Activated B cell treated with CpG ODN at 0.5 μM for 24 hours (primary cell): ENCODE measurements at places on chromosomes 7 and 10.

- no peak for DNase-seq
These were observed 391.8 kb downstream of the CALN1 start for GRCh38 chr7:72020311-72020710.

DNA sequence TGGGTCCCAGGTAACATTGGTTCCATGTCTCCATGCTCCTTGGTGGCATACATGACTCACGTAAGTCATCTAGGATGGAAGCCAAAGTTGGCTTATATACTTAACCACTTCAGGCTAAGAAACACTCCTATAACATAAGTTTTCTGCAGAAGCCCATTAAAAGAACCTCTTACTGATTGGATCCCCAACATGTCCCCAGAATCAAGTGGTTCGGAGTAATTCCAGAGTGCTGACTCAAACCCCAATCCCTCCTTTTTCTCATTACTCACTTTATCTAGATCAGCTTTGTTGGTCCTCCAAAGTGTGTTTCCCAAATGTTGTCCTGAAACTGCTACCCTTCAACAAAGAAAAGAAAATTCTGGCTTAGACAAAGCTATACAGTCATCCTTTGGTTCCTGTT lies 10.1 kb upstream of the ATOH7 start:
- DNase-seq, result no peak

- no peak for DNase-seq
These were observed 489.1 kb upstream of the CELF2 start for GRCh38 chr10:10528563-10528910.

DNA sequence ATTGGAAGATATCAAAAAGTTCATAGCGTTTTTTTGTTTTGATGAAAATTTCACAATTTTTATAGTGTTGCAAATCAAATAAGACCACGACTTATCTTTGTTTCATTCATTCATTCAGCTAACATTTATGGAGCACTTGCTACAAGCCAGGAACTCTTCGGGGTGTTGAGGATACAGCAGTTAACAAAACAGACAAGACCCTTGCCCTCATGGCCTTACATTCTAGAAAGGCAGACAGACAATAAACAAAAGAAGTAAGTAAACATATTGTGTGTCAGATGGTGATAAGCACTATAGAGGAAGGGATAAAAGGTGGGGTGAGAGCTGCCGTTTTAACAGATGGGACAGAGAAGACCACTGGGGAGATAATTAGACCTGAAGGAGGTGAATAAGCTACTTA lies 41.6 kb upstream of the GSAP start:
- DNase-seq, result no peak

DNA sequence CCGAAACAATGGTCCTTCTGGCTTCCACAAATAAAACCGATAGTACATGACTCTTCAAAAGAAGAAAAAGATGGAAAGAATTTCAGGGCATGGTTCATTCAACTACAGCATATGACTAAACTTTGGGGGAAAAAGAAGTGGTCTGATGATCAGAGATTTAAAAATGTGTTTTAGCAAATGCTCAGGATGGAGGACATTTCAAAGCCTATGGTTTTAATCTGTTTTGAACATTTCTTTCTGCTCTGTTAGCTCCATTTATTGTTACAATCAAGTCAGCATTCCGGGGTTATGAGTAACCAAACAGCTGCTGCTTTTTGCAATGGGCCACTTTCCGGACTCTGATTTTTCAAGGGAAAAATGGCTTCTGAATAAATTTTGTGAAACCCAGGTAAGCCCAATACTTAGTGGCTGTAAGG lies 142.4 kb downstream of the CUBN start:
- no peak for DNase-seq

GRCh38 chr7:117470777-117471176 lies 9.0 kb upstream of the CFTR start:
- no peak for DNase-seq

GRCh38 chr7:66930341-66930740 lies 9.3 kb downstream of the TMEM248 start:
- DNase-seq, result no peak

DNA sequence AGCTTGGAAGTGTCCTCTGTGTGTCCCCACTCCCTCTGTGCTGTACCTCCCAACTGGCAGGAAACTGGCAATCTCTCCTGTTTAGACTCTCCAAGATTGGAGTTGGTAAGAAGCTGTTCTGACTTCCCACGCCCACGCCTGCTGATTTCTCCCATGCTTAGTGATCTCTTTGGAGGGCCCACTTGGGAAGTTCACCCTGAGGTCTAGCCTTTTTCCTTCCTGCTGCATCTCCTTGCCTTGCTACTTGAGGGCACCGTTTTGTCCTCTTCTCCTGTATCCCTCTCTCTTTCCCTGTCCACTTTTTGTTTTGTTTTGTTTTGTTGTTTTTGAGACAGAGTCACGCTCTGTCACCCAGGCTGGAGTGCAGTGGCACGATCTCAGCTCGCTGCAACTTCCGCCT lies 35.4 kb downstream of the ZAN start:
- no peak for DNase-seq

GRCh38 chr7:156460858-156461627 lies 179.5 kb upstream of the RNF32 start:
- DNase-seq, result no peak

DNA sequence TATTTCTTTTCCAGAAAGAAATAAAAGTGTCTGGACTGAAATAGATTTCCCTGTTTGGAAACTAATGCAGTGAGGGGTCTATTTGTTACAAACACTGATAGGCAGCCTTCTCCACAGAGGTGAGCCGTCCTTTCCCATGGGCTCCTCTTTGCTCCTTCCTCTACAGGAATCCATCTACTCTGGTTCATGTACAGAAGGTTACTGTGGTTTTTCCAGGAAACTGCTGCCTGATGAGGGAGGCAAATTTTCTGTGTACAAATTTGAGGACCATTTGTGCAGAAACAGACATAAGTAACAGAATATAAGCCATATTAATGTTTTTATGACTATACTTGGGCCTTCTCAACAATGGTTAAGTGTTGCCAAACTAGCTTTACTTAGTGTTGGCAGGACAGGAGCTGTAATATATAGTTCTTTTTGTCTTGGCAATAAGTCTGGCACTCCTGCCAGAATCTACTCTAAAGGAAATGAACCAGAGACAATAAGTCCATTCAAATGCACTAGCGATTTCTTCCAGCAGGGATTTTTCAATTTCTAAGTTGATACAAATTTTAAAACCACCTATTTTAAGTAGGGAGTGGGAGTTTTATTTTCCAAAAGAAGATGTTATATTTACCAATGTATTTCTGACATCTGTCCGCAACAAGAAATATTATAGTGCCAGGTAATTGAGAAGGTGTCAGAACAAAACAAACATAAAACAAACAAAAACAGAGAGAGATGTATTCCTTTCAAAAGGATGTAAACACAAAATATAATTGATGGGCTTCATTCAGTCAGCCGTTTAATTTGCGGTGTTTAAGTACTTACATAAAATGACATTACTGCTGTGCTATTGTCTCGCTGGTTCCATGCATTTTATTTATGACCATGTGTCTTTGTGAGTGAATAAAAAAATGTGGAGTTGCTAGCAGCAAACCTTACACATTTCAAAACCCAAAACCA lies 91.0 kb upstream of the NFE2L3 start:
- no peak for DNase-seq

DNA sequence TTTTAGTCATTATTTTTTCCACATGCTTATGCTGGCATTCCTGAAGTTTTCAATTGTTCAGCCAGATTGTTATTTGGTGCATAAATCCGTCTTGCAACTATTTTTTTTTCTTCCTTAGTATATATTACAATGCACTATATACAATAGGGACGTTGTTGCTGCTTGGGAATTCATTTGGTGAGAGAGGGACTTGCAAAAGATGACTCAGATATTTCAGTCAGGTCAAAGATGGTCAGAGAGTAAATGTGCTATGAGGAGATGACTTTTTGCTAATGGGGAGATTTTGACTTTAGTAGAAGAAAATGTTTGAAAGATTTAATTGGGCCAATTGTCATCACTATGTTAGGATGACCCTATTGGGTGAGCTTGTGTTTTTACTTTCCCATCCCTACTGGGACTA lies 348.4 kb upstream of the MTPN start:
- DNase-seq, result no peak

GRCh38 chr10:115854740-115855435 lies 418.1 kb downstream of the GFRA1 start:
- no peak for DNase-seq

DNA sequence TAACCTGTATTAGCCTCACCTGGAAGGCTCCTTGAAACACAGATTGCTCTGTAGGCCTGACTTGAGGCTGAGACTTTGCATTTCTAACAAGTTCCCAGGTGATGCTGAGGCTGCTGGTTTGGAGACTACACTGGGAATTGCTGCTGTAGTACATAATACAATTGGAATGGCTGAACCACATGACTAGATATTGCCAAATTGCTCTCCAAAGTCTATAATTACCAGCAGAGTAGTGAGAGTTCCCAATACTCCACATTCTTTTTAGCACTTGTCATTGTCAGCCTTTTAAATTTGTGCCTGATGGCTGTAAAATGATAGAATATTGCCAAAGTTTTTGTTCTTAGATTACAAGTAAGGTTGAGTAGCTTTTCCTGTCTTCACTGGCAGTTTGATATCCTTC lies 39.9 kb downstream of the PLEKHA8 start:
- no peak for DNase-seq

DNA sequence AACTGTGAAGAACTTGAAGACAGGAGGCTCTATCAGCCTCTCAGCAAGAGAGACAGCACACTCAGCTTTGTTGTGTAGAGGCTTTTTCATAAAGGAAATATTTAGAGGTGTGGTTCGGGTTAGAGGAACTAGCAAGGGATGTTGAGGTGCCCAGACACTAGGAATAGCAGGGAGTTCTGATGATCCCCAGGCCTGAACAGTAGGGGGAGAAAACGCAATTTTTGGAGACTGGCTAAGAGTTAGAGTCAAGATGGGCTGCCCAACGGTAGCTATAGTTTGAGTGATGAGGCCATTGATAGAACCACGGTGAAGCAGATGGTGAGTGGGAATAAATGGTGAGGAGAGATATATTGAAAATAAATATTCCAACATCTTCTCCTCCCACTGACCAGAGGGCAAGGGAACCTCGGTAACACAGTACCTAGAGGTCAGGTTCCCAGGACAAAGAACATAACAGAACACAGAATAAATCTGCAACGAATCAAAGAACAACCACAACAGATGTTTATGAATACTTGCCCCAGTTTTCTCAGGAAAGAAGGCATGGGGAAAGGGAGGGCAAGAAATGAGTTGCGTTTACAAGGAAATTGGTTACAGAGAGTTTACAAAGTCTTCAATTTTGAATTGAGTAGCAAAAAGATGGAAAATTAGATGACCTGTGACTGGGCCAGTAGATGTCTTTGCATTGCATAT lies 24.2 kb upstream of the BPGM start:
- no peak for DNase-seq

GRCh38 chr10:14205233-14205632 lies 125.5 kb downstream of the FRMD4A start:
- no peak for DNase-seq

GRCh38 chr7:76424413-76425111 lies at the start of gene ZP3:
ZP3 (plus strand) TSS chr7:76424950; CDS start chr7:76424965, 15 bp downstream.
- DNase-seq, result no peak

- DNase-seq, result no peak
These were observed 17.6 kb upstream of the IMPDH1 start for GRCh38 chr7:128427289-128427891.

DNA sequence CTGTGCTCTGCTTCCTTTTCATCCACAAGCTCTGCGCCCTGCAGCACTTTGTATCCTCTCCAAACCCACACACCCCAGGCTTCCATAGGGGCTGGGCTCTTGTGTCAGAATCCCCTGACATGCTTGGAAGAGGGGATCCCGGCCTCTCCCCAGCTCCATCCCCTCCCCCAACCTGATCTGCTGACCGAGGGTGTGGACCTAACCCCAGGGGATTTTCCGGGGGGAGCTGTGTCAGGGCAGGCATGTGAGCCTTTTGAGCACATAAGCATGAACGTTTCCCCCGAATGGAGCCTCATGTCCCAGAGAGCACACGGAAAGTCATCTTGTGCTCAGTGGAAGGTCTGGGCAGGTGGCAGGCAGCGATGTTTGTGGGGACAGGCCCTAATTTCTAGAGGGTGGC lies 17.7 kb downstream of the GPR26 start:
- no peak for DNase-seq

GRCh38 chr10:69123306-69123746 lies 652 bp upstream of the VPS26A start:
- no peak for DNase-seq

DNA sequence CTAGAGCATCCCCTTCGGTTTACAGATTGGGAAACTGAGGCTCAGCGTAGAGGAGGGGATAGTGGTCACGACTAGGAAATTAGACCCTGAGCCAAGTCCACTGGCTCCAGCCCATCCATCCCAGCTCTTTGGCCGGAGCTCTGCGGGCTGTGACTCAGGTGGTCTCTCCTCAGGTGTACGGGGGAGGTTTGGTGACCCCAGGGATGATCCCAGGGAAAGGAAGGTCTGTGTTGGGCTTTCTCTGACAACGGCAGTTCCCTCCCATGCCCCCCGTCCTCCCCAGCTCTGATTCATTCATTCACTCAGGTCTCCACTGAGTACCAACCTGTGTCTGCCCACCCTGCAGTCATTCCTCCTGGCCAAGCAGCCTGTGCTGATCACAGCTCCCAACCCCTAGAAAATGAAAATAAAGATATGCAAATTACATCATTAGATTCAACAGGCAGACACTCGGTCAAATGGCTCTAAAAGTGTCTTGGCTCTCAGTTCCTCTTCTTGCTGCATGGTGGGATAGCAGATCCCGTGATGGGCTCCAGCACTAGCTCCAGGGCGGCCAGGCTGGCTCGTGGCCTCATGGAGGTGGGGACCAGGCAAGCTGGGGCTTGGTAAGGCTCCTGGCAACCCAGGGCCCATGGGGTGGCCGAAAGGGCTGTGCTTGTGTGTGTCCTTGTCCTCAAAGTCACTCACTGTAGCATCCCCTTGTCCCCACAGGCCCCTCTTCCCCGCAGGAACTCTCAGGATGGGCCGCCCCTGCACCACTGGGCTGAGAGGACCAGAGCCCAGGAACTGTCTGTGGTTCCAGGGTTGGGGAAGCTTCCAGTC lies 37.8 kb downstream of the CLRN3 start:
- DNase-seq, result no peak

DNA sequence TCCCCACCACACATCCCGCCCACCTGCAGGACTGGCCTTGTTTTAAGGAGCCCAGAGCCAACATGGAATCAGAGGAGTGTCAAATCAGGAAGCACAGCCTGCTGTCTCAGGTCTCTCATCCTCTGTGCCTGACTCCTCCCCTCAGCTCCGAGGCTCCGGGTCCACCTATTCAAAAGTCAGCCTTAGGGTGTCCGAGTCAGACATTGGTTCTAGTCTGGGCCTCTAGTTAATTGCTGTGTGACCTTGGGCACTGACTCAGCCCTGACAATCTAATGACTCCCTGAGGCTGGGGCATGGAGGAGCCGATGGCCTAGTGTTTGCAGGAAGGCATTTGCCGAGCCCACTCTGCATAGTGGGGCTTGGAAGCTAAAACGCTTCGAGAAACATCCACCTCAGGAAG lies 223.1 kb upstream of the PPP2R2D start:
- no peak for DNase-seq
